ENCODE measurements at places on chromosomes 2 and 18.

- no peak for DNase-seq
These were observed 99.5 kb downstream of the MAPK4 start for GRCh38 chr18:50659091-50660003.

- no peak for DNase-seq
These were observed 4.1 kb downstream of the MTCL1 start for GRCh38 chr18:8709248-8710059.

- no peak for DNase-seq
These were observed 7.4 kb downstream of the EPAS1 start for GRCh38 chr2:46304635-46305034.

DNA sequence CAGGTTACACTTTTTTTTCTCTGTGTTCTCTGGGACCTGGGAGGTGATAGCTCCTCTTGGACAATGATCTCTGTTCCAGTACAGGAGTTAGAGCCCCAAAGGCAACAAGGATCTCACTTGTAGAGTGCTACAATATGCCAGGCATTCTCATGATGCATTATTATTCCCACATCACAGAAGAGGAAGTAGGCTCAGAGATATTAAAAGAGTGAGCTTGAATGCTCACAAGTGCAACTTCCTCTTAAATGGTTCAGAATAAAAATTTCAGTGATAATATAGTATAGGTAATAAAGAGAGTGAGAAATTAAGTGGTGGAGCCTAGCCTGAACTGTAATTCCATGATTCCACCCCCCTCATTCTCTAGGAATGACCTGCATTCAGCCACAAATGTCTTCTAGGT lies 21.4 kb downstream of the POLE4 start:
- DNase-seq, result no peak

DNA sequence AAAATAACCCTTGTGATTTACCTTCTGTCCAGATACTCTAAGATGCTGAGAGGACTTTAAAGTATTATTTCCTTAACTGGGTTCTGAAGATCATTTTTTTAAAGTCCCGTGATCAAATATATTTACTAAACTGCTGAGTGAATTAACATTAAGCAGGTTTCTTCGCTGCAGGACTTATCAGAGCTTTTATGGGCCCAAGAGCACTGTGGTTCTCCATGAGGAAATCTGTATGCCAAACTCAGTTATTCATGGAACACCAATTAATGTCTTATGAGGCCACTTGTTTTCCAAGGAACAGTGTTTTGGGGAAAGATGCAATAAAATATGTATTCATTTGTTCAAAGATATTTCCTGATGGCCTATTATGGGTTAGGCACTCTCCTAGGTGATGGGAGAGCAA lies 80.1 kb upstream of the ATG16L1 start:
- no peak for DNase-seq
